ENCODE measurements at places on chromosomes 1 and 21. TPM values are rescaled to one million over a fixed set of nuclear protein-coding genes. Genes with fewer than 3 reads are reported as not detected.

Gene PCBP3
- total RNA-seq: 1.2 TPM

Gene CD247
- 0.72 TPM for total RNA-seq

Gene SMIM1
- 0.70 TPM for total RNA-seq

Gene HSD11B1
- 0.47 TPM for total RNA-seq

Gene OR2L2
- not detected for total RNA-seq

Gene CHIA
- not detected for total RNA-seq

Gene GABRD
- total RNA-seq: 0.46 TPM

Gene CFHR4
- total RNA-seq: not detected
